OCI-M1 (cell line): ENCODE measurements at places on chromosomes 5 and 9.

DNA sequence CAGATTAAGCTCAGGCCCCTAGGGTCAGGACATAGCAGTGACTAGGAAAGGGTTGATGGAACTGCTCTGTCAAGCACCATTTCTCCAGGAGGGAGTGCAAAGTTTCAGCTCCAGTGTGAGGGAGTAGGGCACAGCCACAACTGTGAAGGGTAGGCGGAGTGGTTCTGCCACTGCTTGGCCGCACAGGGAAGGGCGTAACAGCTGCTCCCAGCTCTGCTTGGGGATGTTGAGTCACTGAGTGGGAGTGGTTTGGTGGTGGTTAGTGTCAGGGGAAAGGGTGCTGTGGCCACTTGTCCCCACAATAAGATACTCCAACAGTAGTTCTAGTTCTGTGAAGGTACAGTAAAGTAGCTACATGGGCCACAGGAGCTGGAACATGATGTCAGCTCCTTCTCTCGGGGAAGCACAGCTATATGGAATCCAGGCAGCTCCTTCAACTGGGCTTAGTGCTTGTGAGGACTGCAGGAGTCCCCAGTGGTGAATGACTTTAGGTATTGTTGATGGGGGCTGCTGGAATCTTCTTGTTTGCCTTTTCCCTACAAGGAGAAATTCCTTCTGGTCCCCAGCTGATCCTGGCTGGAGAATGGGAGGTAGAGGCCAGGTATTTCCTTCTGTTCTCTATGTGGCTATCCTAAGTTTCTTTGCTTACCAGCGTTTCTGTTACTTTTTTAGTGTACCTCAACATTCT, 314.5 kb downstream of the SPATA31D1 start:
- no peak for DNase-seq

- DNase-seq: peak; percentile 71
Observed at GRCh38 chr5:151523335-151523734, 67.8 kb downstream of the FAT2 start.

- DNase-seq: no peak
Observed at GRCh38 chr9:71783120-71783523, 14.8 kb upstream of the CEMIP2 start.

DNA sequence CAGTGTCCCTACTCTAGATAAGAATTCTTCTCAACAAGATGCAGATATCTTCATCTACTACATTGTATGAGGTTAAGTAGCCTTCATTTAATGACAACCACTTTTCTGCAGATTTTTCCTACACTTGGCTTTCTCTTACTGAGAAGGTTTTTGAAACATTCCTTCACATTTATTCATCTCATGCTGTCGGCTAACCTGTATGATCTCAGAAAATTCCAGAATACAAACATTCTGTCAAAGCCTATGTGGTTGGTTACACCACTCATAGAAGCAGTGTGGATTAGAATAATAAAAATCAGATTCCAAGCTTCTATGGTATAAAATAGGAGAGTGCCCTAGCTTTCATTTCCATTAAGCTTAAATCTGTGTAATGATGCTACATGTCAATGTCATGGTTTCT, 39.4 kb upstream of the ERCC6L2 start:
- DNase-seq: no peak

DNA sequence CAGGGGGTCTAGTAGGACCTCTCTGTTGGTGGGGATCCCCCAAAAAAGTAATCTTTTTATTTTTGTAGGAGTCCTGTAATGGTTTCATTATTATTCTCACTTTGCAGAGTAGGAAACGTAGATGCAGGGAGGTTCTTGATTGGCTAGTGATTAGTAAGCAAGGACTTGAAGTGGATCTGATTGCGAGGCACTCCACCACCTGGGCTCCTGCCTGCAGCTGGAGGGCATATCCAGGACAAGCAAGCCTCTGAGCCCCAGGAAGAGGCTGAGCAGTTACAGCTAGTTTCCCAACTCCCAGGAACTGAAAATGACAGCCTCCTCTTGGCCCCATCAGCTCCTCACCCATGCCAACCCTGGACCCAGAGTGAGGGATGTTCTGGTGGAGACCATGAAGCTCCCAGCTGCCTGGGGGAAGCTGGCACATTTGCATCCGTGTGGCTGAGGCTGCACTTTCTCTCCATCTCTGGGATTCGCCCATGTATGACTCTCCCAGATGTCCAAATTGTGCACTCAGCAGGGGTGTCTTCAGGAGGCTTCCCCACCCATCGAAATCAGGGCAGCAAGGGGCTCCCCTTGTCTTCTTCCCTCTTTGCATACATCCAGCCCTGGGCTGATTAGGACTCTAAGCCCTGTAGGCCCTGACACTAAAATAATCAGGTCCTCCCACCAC, 10.2 kb downstream of the KCNIP1 start:
- DNase-seq: no peak

DNA sequence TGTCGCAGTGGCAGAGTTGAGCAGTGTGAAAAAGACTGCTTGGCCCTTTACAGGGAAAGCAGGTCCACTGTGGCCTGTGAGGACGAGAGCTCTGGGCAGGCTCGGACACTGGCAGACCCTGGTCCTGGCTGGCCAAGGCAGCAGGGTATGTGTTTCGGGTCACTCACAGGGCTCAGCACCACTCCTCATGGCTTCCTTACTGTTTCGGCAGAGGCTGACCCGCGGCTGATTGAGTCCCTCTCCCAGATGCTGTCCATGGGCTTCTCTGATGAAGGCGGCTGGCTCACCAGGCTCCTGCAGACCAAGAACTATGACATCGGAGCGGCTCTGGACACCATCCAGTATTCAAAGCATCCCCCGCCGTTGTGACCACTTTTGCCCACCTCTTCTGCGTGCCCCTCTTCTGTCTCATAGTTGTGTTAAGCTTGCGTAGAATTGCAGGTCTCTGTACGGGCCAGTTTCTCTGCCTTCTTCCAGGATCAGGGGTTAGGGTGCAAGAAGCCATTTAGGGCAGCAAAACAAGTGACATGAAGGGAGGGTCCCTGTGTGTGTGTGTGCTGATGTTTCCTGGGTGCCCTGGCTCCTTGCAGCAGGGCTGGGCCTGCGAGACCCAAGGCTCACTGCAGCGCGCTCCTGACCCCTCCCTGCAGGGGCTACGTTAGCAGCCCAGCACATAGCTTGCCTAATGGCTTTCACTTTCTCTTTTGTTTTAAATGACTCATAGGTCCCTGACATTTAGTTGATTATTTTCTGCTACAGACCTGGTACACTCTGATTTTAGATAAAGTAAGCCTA, 15.7 kb downstream of the SQSTM1 start:
- DNase-seq: peak; percentile 85

DNA sequence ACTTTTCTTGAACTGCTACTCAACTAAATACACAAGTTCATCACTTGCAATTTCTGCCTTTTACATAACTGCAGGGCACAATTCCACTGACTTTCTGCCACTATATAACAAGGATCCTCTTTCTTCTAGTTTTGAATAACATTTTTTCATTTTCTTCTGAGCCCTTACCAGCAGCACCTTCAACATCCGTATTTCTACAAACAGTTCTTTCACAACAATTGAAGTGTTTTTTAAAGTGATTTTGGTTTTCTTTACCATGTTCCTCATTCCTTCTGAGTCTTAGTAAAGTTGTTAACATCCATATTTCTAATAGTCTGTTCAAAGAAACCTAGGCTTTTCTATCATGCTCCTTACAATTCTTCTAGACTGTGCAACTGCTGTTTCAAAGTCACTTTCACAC, 127.2 kb upstream of the PITX1 start:
- DNase-seq: no peak

- no peak for DNase-seq
Observed at GRCh38 chr9:108618906-108619550, 236.8 kb downstream of the ACTL7B start.
